CD4-positive, alpha-beta memory T cell (primary cell): ENCODE measurements at places on chromosomes 7 and 10. TPM values are rescaled to one million over a fixed set of nuclear protein-coding genes. Genes with fewer than 3 reads are reported as not detected.

NAT16 gene
- not detected for total RNA-seq

CALML3 gene
- total RNA-seq: not detected

HOXA10 gene
- not detected for total RNA-seq

PNLIPRP3 gene
- not detected for total RNA-seq

TRIM56 gene
- 81.1 TPM for total RNA-seq

KCNH2 gene
- total RNA-seq: 2.6 TPM

CRPPA gene
- total RNA-seq: 1.3 TPM

HMX3 gene
- total RNA-seq: not detected

PPP1R3C gene
- not detected for total RNA-seq

GPR158 gene
- total RNA-seq: not detected
